ENCODE measurements at places on chromosomes 7 and 10. TPM values are rescaled to one million over a fixed set of nuclear protein-coding genes. Genes with fewer than 3 reads are reported as not detected.
A peak's percentile ranks its signal among the peaks of the same experiment; 100 is the strongest.

Gene PPIA
- total RNA-seq: 970 TPM

Gene SLC18A3
- total RNA-seq: not detected

Gene GPR141
- total RNA-seq: 4.0 TPM

Gene ODAD2
- 0.64 TPM for total RNA-seq

Gene MRPS16
- 52.5 TPM for total RNA-seq

Gene ELAPOR2
- 127 TPM for total RNA-seq

Gene PNLIP
- not detected for total RNA-seq

Gene ATP6V0A4
- 2.4 TPM for total RNA-seq

Gene TRIM50
- total RNA-seq: 0.20 TPM

Gene ZNF804B
- total RNA-seq: not detected

Gene FOXI2
- not detected for total RNA-seq

Gene PRXL2A
- total RNA-seq: 52.9 TPM

Gene KCNIP2
- total RNA-seq: 3.0 TPM

Gene VWA2
- 15.5 TPM for total RNA-seq

DNA sequence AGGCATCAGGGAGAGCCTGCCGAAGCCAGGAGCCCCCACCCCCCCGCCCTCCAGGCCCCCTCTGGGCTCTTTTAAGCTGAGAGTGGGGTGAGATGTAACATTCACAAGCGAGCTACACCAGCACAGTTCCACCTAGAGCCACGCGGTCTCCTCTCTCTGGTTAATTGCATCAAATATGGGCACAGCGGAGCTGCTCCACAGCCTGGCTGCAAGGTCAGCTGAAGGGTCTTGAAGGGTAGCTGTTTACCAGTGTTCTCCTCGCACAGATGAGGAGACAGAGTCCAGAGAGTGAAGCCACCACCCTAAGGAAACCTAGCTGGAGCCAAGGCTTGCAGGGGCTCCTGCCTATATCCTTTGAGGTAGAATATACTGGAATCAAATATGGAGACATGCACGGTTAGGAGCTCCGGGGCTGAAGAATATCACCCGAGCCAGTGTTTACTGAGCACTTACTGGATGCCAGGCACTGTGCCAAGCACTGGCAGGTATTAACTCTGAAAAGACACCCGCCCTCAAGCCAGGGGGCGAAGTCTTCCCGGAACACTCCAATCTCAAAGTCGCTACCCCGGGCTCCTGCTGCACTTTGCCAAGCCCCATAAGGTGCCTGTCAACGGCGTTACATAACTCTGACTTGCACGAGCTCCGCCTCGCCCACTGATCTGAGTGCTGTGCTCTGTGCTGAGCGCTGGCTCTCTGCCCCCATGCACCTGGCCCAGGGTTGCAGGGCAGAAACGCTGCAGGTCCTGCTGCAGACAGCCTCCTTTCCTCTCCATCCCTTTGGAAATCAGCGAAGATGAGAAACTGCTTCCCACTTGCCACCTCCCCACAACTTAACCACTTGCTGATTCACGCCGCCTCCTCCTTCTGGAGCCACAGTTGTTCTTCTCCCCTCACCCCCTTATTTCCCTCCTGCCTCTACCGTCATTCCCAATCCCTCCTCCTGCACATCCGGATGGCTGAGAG lies 5.4 kb downstream of the CHST15 start:
- DNase-seq: peak; percentile 89

- DNase-seq: no peak
Observed at GRCh38 chr10:35424680-35425285, 88.5 kb downstream of the CCNY start.

GRCh38 chr7:146862415-146862814 lies 745.8 kb downstream of the CNTNAP2 start:
- DNase-seq: no peak

DNA sequence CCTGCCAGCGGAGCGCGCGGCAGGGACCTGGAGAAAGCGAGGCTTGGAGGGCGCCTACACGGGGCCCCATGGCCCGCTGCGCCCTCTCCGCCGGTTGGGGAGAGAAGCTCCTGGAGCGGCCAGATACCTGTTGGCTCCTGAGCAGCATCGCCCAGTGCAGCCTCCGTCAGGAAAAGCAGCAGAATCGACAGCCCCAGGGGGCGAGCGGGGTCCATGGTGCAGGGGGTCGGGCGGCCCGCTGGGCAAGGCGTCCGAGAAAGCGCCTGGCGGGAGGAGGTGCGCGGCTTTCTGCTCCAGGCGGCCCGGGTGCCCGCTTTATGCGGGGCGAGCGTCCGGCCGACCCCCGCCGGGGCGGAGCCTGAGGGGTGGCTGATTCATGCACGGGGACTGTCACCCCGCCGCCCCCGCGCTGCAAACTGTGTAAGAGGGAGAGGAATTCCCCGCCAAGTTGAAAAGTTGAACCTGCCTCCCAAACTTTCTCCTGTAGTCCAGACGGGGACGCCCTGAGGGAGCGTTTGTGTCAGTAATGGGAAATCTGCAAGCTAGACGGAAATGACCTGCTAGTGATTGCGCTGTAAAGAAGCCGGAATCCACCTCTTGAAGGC lies at the start of gene TFPI2:
TFPI2 (minus strand) TSS at position 290 of the 605 bp plus-strand sequence; CDS start at position 215, 75 bp downstream.
- DNase-seq: peak; percentile 65

DNA sequence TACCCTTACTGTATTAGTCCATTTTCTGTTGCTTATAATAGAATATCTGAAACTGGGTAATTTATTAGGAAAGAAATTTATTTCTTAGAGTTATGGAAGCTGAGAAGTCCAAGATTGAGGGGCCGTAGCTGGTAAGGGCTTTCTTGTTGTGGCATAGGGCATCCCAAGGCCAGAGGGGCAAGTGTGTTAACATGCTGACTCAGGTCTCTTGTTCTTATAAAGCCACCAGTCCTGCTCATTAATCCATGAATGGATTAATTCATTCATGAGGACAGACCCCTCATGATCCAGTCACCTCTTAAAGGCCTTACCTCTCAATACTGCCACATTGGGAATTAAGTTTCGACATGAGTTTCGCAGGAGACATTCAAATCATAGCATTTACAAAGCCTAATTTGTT lies 2.4 kb downstream of the ARMC10 start:
- no peak for DNase-seq

DNA sequence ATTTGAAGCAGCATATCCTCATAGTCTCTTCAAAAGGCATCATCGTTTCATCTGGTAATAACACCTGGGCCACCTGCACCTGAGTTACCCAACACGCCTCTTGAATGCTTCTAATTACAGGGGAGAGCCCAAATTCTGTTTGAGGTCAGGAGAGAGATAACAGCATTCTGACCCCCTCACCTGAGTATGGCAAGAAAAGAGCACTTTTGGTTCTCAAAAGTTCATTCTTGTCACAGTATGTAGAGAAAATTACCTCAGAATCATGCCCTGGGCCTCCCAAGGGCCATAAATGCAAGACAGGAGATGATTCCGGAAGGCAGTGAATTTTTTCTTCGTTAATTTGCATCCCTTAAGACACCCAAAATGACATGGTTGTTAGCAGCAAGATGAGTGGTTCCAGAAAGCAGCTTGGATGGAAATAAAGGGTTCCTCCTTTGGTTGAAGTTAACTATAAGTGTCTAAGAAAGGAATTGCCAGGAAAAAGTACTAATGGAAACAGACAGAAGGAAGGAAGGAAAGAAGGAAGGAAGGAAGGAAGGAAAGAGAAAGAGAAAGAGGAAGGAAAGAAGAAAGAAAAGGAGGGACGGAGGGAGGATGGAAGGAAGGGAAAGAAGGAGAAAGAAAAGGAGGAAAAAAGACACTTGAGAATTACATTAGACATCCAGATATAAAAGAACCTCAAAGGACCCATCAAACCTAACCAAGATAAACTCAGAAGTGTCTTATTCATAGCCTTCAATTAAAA lies 228.4 kb upstream of the RHOBTB1 start:
- DNase-seq: no peak

- no peak for DNase-seq
Observed at GRCh38 chr7:103073989-103074518, 542 bp downstream of the FBXL13 start.

DNA sequence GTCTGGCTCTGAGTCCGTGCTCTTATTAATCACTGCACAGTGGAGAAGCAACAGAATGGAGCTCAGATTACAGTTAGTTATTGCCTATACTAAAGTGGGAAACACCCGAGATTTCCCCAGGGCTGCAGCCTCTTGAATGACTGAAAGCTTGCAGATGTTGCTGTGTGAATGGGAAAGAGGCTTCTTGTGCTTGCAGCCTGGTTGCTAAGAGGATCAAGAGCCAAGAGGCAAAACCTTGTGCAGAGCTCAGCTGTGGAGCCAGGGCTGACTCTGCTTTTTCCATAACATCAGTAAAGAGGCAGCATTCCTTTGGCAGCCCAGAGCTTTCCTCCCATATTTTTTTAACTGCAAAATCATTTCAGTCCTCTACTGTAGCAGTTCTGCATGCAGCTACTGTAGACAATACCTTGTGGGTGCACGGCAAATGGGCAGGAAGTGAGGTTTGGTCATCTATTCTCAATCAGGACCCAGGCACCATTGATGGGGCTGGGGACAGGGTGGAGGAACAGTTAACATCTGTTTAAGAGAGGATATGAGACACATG lies 86.5 kb downstream of the RALA start:
- DNase-seq: no peak

DNA sequence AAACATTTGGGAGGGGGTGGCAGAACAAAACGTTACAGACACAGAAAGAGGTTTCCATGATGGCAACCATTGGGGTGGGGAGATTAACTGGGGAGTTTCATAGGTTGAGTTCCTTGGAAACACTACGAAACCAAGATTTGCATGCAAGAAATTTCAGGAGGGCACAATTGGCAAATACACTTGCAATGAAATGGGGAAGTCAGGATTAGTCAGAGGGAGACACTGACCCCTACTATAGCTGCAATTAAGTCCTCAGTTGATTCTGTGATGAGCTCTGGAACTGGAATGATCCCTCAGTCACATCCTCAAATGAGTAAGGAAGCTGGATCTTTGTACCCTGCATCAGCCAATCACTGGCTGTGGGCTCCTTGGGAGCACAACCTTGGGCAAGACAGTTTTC lies 22.1 kb downstream of the CPEB3 start:
- no peak for DNase-seq

GRCh38 chr10:113326160-113327111 lies 226.4 kb upstream of the HABP2 start:
- no peak for DNase-seq

DNA sequence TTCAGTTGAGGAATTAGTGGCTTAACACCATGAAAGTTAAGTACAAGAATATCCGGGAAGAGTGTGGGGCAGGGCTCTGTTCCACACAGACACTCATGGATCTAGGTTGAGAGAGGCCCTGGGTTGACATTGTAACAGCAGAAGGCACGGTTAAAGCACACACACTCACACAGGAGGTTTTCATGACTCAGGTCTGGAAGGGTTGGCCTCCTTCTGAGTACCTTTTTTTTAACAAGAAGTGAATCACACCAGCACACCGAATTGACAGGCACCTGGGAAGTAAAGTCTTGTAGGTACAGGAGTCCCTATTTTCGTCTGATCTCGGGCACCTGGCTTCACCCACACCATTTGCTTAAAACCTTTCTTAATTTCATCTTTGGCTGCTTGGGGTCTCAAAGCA lies 509.4 kb upstream of the ADARB2 start:
- DNase-seq: no peak

DNA sequence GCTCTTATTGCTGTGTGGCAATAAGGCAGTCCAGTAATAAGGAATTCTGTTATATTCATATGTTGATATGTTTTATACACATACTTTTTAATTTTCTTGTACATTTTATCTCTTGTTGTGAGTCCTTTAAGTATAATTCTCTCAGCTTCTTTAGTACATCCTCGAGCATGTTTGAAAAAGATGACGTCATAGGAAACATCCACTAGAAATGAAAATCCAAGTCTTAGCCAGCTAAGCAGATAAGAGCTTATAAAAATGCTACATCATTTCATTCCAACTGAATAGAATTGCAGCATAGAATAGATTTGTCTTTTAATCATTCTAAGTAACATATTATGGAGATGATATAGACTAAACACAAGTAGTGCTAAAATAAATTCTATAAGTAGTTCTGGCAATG lies 283.7 kb upstream of the FZD1 start:
- no peak for DNase-seq

GRCh38 chr7:6576024-6576866 lies 1.0 kb upstream of the ZDHHC4 start:
- DNase-seq: no peak

GRCh38 chr7:101819913-101820522 lies 2.6 kb downstream of the CUX1 start:
- no peak for DNase-seq

- no peak for DNase-seq
Observed at GRCh38 chr7:113143486-113144257, 25.3 kb upstream of the SMIM30 start.

DNA sequence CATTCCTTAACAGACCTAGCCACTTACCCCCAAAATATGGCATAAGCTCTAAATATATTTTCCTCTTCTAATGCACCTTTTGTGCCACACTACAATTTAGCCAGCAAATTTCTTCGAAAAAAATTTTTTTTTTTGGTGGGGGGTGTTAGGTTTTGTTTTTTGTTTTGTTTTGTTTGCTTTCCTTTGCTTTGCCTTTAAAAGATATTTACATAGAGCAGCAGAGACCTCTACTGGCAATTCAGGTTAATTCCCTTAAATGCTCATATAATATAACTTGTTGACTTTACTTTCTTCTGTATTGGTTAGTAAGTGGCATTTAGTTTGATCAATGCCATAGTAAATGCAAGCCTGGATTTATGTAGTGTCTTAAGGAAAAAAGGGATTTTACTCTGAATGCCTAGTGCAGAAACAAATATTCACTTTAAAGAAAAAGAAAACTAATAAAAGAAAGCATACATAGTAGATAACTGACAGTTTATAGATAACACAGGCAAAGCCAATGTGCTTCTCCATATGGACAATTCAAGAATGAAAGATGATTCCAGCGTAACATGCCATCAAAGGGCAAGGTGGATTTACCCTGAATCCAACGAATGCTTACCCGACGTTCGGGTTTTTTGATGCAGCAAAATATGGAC lies 1250.6 kb downstream of the GATA3 start:
- no peak for DNase-seq

DNA sequence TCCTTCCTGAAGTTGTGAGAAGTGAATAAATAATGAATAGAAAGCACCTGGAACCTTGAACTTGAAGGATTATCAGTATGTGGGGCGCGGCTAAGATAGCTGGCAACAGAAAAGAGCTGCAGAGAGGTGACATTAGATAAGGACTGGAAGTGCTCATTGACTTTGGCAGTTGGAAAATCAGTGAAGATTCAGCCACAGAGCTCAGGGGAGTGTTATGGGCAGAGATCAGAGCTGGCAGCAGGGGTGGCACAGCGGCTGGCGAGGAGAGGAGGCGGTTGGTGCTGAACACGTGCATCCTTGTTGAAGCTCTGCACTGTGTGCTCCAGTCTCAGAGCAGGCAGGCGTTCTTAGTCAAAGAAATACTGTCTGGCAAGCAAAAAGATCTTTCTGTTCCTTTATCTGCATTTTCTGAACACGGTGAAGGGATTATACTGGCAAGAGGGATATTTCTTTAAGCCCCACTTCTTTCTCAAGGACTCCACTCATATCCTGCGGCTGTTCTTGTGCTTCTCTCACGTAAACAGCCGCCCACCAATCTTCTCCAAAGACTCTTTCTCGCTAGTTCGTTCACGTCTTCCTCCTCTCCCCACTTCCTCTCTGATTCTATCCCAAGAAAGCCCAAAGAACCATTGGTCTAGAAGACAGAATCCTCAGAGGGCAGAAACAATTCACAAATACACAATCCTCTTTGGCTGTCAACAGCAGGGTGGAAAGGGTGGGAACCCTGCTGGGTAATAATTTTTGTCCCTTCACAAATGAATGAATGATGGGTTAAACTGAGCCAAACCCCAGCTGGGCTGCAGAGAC lies 38.6 kb upstream of the ADD3 start:
- no peak for DNase-seq

- DNase-seq: peak; percentile 46
Observed at GRCh38 chr7:44311561-44312495, 13.6 kb downstream of the CAMK2B start.

GRCh38 chr7:91465595-91466061 lies 201.4 kb downstream of the FZD1 start:
- DNase-seq: no peak

- DNase-seq: no peak
Observed at GRCh38 chr7:101691822-101692384, 62.8 kb upstream of the MYL10 start.

Data from upper lobe of right lung (tissue), 1 donor.